SJSA1 (cell line): ENCODE measurements at places on chromosomes 3 and 15. TPM values are rescaled to one million over a fixed set of nuclear protein-coding genes. Genes with fewer than 3 reads are reported as not detected.

DNA sequence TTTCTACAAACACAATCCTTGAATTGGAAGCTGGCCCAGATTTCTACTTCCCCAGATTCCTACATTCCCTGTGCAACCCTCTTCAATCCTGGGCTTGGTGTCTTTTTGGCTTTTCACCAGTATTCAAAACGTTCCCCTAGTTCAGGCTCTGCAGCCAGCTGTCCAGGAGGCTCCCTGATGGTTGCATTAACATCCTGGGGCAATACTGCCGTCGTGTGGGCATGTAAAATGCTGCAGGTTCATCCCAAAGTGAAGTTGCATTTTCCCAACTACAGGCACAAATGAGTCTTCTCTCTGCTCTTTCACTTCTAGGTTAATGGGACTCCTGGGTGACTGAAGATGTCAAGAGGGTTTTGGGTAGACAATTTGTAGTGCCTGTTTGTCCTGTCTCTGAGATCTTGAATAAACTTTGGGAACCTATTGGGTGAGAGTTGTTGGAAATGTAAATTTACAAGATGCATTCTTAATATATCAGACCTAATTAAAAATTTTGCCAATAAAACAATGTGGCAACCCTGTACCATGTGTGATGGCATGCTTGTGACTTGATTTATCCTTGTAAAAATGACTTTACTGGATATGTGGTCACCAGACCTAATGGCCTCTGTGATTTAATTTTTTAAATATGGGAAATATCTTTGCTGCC, 28.6 kb downstream of the SOX14 start:
- DNase-seq: no peak

DNA sequence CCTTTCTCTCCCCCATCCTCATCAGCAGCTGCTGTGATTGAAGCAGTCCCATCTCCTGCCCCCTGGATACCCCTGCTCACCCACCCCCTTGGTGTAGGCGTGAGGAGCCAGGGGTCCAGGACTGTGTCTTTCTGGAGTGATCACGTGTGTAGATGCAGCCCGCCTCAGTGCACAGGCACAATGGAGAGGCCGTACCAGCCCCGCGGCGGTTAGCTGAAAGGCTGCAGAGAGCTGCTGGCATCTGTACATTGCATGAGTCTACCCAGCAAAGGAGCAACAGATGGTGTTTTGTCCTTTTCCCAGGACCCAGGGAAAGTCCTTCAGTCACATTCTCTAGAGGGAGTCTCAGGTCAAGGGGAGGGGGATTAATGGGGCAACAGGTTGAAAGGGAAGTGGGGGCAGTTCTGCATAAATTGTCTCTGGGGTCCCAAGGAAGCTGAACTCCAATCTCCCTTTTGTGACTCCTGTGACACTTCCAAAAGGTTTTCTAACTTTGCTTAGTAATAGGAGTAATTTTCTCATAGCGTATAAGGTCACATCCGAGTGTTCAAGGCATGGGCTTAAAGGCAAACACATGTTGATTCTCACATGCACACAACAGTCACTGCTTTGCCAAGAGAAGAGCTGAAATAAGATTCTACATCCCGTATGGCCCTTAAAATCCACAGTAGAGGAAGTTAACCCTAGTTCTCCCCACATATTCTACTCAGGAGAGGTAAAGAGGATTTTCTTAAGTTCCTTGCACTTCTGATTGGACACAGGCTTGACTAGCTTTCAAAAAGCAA, 7.1 kb downstream of the CSPG5 start:
- DNase-seq: no peak

The CHRM5 gene
- 0.11 TPM in 1 of 2 replicates, not detected in the other for total RNA-seq

DNA sequence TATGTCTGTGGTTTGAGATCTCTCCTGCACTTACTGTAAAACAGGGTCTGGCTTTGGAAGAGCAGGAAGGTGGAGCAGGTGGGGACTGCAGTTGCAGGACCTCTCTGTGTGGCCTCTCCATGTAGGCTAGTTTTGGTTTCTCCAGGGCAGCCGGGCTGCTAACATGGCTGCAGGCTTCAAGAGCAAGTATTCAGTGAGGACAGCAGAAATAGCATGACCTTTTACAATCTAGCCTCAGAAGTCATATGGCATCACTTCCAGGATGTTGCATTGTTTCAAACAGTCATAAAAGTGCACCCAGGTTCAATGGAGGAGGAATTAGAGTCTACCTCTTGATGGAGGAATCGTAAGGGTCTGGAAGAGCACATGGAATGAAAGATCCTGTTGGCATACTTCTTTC, 728.7 kb downstream of the NTRK3 start:
- no peak for DNase-seq

GRCh38 chr15:82663186-82663600, 16.0 kb upstream of the CPEB1 start:
- no peak for DNase-seq

DNA sequence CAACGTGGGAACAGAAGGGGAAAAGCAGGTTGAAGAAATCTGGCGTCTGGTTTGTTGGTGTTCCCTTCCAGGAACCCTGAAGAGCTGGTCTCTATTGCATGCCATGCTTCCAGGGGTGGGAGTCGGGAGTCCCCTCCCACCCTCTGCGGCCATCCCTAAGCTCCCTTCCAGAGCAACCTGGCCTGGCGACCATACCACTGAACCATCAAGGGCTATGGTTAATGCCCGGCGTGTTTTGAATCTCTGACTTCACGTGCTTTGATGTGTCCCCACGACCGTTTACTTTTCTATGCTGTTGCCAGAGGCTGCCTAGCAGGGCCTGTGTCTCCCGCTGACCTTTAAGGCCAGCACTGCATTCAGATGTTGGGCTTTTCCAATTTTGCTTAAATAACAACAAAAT, 696 bp upstream of the SNRK start:
- no peak for DNase-seq

GRCh38 chr3:16513141-16514020, at the start of gene RFTN1:
TSS of gene RFTN1 (minus strand) at chr3:16513699. CDS start at chr3:16493869, 19,830 bp downstream.
- DNase-seq: peak; percentile 57

DNA sequence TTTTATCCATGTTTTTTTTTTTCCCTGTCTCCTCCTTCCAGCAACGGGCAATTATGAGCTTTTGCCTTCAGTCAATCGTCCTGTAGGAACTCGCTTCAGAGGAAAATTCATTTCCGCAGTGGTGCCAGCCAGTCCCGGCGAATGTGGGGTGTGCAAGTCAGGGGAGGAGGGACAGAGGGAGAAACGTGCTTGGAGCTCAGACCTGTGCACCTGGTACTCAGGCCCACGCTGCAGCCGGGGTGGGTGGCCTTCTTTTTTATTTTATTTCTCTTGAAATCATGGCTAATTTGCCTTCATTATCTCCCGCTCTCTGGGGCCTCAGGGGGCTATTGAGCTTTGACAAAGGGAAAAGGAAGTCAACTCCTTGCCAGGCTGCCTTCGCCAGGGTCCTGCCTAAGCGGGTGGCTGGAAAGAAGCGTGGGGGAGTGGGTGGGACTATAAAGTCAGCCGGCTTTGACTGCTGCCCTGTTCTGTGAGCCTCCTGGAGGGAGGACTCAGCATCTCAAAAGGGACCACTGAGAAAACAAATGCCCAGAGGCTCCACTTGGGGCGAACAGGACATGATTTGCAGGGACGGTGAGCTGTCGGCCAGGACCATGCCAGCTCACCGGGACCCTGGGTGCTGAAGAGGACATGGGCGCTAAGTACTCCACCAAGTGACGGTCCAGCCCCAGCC, 5.5 kb downstream of the GRIP2 start:
- DNase-seq: no peak

- DNase-seq: no peak
Measured at GRCh38 chr3:108736821-108737220, 20.4 kb downstream of the RETNLB start.

The ZBBX gene
- total RNA-seq: not detected in 2 replicates

The NEIL1 gene
- 0.29 and 1.6 TPM in 2 replicates for total RNA-seq

DNA sequence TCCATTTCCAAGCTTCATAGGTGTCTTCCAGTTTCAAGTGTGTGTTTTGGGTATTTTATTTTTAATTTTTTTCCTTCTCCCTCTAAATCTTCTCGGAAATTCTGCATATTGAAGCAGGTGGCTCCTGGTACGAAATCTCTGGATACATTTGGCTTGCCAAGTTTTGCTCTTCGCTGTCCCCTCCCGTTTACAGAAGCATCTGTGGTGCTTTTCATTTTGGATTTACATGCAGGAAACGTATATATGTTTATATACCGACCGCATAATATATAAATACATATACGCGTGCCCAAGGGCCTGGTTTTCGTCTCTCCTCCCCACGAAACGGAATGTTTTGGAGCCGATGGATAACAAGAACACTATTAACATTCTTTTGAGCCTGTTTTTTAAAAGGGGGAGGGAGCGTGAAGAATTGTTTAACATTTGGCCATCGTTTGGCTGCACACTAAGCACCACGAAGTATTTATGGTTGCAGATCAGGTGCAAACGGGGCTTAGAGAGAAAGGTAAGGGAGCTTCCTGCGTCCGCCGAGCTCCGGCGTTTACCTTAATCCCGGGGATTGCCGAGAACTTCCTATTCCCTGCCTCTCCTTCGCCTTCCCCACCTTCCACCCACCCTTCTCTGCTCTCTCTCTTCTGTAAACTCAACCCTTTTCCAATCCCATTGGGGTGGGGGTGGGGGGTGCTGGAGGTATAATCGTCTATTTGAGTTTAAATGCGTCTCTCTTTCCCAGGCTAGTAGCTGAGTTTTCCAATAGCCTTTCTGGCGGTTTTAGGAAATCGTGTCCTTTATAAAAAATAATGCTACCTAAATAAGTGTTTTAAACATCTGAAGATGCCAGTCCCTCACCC, 1.1 kb upstream of the NLGN1 start:
- no peak for DNase-seq

DNA sequence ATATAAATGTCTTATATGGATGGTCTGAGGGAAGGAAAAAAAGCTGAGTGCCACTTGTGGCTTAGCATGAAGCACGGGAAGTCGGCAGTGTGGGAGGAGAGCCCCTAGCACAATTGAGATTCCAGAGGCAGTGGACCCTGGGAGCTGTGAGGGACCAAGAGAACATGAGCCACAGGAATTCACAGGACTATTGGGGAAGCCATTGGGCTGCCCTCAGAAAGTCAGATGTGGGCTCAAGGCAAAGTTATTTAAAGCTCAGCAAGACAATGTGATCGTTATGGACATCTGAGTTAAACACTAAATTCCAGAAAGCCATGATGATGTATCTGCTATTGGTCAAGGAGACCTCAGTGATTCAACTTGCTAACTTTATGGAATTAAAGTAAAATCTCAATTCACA, 380.8 kb upstream of the IL12A start:
- DNase-seq: no peak

DNA sequence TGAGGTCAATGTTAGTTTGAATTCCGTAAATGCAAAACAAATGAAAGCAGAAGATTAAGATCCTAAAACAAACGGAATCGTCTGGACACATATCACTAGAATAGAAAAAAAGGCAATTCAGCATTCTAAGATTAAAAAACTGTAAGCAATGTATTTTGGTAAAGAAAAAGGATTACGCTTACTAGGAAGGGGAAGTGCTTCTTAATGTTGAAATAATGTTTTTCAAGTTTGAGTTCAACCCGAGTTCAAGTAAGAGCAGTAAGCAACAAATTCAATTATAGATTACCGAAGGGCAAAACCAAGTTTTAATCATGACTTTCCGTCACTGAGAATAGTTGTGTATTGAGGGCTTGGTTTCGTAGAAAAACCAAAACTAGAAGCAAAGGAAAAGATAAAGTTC, 637 bp downstream of the CIP2A start:
- no peak for DNase-seq

DNA sequence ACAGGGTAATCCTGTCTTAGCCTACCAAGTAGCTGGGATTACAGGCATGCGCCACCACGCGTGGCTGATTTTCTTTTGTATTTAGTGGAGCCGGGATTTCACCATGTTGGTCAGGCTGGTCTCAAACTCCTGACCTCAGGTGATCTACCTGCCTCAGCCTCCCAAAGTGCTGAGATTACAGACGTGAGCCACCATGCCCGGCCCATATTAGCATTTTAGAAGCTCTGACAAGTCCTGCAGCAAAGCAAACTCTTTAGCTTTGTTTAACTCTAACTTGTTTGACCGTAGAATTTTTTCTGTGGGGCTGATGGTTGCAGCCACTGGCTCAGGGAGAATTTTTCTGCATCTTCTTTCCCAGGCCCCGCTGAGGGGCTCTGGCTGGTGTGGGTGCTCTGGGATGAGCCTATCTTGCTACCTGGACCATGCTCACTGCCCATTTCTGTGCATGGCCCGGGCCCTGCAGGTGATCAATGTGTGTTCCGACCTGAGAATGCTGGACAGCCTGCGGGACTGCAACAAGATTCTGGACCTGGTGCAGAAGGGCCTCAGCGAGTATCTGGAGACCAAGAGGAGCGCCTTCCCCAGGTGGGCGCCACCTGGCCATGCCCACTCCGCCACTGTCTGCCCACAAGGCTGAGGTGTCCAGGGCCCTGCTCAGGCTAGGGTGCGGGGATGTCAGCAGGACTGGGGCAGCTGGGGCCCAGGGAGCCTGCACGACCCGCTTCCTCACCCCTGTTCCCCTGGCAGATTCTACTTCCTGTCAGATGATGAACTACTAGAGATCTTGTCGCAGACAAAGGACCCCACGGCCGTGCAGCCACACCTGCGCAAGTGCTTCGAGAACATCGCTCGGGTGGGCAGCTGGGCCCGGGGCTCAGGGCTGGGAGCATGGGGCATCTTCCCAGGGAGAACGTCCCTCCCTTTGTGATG, 41.3 kb downstream of the DNAH1 start:
- DNase-seq: no peak

DNA sequence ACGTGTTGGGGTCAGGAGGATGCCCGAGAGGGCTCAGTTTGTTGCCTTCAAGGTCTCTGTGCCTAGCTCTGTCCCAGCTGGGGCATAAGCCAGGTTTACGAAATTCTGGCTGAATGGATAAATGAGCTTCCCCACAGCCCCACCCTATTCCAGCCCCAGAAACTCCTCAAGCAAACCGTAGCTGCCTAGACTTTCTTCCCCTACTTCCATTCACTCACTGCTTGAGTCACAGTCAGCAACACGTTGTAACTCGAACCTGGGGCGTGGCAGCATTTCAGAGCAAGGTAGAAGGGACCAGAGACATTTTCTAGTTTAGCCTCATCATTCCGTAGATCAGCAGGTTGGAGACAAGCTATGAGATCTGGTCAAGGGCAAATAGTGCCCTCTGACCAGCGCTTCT, 24.2 kb downstream of the NMNAT3 start:
- no peak for DNase-seq

DNA sequence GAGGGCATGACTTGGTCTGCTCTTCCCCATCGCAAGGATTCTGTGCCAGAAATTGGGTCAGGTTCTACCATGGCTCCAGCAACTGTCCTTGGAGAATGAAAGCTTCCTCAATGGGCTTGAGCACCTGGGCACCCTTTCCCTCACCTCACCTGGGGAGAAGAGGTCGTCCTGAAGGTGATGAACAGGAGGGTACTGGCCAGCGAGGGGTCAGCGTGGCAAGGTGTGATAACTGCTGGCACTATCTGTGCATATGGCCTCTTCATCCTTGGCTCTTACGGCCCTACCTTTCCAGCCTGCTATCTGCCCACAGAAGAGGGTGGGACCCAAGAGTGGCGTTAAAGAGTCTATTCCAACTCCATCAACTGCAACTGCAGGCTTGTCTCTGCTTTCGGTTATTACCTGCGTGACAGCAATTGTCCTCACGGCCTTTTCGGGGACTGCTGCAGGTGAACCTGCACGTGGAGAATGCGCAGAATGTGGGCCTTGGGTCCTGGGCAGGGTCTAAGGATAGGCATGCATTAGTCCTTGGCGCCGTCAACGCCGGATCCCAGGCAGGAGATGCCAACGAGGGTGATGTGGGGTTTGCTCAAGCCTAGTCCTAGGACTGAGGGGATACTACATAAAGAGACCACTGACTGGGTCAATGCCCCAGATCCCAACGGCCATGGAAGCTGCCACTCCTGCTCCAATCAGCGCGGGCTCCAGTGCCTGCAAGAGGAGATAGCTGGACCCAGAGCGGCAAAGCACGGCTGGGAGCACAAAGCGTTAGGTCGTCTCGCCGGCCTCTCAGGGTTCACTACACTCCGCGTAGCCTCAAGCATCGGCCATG, 625 bp upstream of the RBM15B start:
- no peak for DNase-seq
